NT2/D1 (cell line): ENCODE measurements at places on chromosomes 12 and 14.

DNA sequence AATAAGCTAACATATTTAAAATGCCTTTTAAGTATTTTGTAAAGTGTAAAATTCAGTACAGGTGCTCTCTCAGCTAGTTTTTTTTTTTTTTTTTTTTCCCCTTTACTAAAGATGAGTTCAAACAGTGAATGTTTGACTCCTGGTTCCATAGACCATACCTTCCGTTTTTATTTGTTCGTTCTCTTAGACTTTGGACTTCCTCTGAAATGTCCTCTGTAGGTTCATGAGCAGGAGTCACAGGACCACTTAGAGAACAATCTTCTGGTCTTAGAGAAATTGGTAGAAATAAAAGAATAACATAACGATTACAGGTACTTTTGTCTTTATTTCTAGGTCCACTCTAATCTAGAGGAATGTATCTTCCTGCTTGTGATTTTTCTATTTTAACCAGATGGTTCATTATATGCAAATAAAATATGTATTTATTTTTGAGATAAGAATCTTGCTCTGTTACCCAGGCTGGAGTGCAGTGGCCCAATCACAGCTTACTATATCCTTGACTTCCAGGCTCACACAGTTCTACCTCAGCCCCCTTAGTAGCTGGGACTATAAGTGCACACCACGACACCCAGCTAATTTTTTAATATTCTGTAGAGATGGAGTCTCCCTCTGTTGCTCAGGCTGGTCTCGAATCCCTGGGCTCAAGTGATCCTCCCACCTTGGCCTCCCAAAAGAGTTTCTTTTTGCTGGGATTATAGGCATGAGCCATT is 25.8 kb downstream of the STYX start:
- no peak for DNase-seq

GRCh38 chr12:26130728-26131127 is 5.9 kb upstream of the BHLHE41 start:
- DNase-seq: no peak

- DNase-seq: no peak
Observed at GRCh38 chr14:70425354-70425753, 8.5 kb upstream of the SYNJ2BP start.

GRCh38 chr12:97267166-97267565 is 195.4 kb upstream of the RMST start:
- no peak for DNase-seq

DNA sequence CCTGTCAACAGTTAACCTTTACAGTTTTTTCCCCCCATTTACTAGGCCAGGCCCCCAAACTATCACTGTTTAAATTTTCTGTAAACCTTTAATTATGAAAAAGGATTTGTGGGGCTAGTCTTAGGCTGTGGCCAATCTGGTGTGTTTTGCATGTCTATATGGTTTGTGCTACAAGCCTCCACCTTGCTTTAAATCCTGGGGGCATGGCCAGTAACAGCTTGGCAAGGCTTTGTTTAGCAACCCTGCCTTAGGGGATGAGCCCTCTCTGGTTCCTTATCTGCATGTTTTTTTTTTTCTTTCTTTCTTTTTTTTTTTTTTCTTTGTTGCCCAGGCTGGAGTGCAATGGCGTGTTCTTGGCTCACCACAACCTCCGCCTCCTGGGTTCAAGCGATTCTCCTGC is 102.7 kb downstream of the KCNMB4 start:
- peak; percentile 47 for DNase-seq

- no peak for DNase-seq
Observed at GRCh38 chr14:104227806-104228205, 89.4 kb downstream of the KIF26A start.

- DNase-seq: no peak
Observed at GRCh38 chr12:40336573-40337199, 111.9 kb downstream of the LRRK2 start.
